Fibroblast of skin of right quadriceps (primary cell): ENCODE measurements at places on chromosomes 1 and 21.

GRCh38 chr1:171245458-171246064 lies 2.7 kb upstream of the FMO1 start:
- peak; percentile 38 for DNase-seq

DNA sequence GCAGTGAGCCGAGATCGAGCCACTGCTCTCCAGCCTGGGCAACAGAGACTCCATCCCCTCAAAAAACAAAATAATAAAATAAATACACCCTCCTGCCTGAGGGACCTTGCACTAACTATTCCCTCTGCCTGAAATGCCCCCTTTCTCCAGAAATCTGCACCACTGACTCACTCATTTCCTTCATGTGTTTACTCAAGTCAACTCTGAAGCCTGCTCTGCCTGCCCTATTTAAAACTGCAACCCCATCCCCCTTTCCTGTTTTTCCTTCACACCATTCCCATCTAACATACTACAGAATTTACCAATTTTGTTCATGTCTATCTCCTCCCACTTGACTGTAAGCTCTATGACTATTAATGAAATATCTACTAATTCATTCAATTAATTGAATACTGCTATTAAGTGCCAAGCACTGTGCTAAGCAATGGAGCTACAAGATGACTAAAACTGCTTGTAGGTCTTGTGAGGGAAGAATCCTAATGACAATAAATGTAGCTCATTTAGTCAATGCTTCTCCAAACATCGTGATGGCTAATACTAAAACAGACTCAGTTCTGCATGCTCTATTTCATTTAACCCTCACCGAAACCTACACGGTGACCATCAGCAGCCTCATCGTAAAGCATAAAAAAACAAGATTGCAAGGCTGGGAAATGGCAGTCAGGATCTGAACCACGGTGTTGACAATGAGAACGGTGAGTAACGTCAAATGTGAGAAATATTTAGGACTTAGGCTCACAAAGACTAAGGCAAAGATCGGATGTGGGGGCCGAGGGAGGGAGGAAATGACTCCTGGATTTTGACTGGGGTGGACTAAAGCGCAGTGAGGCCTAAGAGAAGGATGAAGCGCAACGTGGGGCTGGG lies 749 bp upstream of the TMEM39B start:
- peak; percentile 79 for DNase-seq

DNA sequence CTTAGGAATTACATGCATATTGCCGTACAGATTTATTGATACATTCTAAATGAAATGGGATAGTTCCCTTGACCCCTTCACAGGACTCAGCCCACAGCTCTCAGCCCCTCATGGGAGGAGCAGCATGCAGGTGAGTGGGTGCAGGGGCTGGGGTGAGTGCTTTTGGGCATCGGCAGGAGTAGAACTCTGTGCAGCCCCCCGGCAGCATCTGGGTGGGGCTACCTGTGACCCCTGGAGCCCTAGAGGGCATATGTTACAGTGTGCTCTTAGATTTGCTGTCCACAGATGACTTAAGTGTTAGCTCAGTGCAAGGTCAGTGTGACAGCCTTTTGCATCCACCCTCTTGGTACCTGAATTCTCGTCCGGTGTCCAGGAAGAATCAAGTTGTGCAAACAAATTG lies 120.3 kb downstream of the GALNT2 start:
- no peak for DNase-seq

DNA sequence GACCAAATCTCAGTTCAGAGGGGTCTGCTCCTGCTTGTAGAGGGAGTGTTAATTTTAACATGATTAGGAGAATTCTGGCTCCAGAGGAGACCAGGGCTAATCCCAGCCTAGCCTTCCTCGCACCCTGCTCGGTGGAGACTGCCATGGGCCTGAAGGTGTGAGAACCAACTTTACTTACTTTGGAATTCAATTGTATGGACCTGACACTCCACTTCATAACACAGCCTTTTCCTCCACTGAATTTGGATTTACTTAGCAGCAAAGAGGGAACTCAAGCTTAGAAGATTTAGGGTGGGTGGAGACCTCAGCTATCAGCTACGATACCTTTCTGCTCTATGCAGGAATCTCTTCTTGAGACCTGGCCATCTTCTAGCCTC lies 11.5 kb downstream of the PLXNA2 start:
- no peak for DNase-seq

DNA sequence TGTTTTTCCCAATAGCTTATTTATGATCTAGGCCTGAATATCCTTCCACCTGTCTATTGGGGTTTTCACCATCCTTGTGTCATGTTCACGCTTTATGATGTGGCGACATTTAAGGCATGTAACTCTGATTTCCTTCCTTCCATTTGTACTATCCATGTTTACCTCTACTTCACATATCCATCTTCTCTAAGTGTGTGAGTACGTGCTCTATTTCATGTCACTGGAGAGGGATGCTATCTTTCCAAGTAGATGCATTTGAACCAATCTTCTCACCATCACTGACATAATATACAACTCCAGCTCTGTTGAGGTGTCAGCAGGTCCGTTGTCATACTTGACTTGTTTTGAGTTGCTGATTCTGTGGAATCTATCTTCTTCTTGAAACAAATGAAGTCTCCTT lies 283.2 kb downstream of the PTBP2 start:
- no peak for DNase-seq

GRCh38 chr1:38451541-38451993 lies 405.0 kb upstream of the POU3F1 start:
- peak; percentile 89 for DNase-seq
